ENCODE measurements at places on chromosomes 7 and 10. TPM values are rescaled to one million over a fixed set of nuclear protein-coding genes. Genes with fewer than 3 reads are reported as not detected.

DNA sequence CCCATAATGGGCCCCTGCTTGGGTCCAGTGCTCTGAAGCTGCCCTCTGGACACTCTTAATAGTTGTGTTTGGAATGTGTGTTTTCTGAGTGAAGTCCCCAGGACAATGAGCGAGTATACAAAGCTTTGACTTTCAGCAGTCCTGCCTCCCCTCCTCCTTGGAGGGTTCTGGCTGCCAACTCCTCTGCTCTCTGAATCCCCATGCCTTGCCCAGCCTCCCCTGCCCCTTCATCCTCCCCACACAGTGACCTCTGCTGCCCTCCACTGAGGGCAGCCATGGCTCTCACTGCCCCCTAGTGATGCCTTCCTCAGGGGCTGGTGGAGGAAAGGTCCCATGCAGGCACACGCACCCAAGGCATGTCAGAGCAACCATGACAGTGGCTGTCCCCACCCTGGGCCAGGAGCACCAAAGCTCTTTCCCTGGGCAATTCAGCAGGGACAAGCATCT lies 40.9 kb downstream of the FRMPD2 start:
- H3K4me1 ChIP-seq = peaks cover 1% of the 10 kb centered on the region
- H3K36me3 ChIP-seq = no peaks in the 10 kb centered on the region

Gene ZSCAN25
- 26.4 TPM for total RNA-seq

Gene SORCS1
- 13.6 TPM for total RNA-seq

Gene VAX1
- total RNA-seq = not detected

DNA sequence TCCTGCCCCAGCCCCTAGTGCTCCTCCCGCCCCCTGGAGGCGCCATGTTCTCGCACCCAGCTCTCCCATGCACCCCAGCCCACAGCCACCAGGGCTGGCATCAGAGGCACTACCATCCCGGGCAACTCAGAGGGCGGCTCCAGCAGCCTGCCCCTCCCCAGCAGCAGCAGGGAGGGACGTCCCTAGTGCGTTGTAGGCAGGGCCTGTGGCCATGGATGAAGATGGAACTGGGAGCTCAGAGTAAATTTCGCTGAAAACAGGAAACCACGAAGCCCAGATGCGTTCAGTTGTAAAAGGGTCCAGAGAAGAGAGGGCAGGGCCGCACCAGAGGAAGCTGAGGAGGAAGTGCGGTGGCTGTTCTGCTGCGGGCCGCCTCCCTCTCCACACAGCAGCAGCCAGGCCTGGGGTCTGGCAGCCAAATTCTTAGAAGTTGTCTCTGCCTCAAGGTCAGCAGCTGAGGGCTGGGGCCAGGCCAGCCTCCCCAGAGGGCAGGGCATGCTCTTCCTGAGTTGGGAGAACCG lies 24.6 kb downstream of the VSIR start:
- no peaks in the 10 kb centered on the region for H3K27me3 ChIP-seq
- no peak overlapping the region for H3K4me3 ChIP-seq
- no peaks in the 10 kb centered on the region for H3K36me3 ChIP-seq
- H3K27ac ChIP-seq = no peak overlapping the region

DNA sequence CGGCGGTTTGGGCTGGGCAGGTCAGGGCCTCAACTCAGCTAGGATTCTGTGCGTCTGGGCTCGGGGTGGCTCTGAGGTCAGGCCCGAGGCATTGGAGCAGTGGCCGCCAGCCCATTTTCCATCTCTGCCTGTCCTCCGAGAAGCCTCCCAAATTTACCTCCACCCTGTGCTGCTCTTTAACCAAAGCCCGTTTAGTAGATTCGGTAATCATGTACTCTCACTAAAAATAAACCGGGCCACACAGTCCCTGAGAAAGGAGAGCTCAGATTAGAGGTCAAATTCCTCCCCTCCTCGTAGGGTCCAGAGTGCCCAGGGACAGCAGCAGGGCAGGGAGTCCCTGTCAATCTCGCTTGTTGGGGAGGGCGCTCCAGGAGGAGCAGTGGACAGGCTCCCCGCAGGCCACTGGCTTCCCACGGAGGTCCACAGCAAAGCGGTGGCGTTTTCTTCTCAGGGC lies 88.7 kb upstream of the CHST15 start:
- H3K4me1 ChIP-seq = no peaks in the 10 kb centered on the region
- H3K36me3 ChIP-seq = no peaks in the 10 kb centered on the region
- H3K27me3 ChIP-seq = no peaks in the 10 kb centered on the region
- no peak overlapping the region for H3K4me3 ChIP-seq
- DNase-seq = no peak

DNA sequence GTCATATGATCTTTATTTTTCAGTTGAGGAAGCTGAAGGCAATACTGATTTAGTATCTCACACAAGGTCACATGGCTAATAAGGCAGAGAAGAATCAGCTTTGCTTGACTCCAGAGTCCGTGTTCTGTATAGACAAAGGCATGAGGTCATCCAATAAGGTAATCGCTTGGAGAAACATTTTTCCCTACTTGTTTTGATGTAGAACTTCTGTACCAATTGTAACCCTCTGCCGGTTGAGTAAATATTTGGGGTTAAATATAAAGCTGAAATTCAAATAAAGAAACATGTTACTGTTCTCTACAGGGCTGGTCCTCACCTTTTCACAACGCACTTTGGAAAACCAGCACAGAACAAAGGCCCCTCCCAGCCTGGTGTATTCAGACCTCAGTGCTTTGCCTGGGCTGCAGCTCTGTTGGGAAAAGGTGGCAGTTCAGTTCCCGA lies 83.0 kb upstream of the INSYN2A start:
- DNase-seq = no peak
- H3K4me1 ChIP-seq = peaks cover 1% of the 10 kb centered on the region
- peaks cover 12% of the 10 kb centered on the region for H3K36me3 ChIP-seq
- no peak overlapping the region for H3K4me3 ChIP-seq

Gene UPK3B
- total RNA-seq = 4.7 TPM

Gene MYL10
- total RNA-seq = not detected

DNA sequence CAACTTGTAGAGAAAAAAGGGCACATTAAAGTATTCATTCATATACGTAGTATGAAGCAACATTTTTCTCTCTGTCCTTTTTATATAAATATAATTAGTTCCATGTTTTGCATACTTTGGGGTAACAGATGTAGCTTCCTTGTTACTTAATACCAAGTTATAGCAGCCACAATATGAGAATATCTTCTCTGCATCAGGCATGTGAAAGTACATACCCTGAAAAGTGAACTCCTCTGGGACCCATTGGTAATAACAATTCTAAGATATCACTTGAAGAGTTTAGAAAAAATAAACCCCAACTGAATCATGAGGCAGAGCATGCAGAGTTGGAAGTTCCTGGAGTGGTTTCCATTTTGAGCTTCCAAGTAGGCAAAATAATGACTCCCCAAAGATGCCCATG lies 2.4 kb upstream of the CRPPA start:
- peaks cover 22% of the 10 kb centered on the region for H3K4me1 ChIP-seq
- H3K4me3 ChIP-seq = no peak overlapping the region
- DNase-seq = no peak
- H3K27ac ChIP-seq = no peak overlapping the region
- H3K36me3 ChIP-seq = no peaks in the 10 kb centered on the region

Gene ITPRID1
- 3.1 TPM for total RNA-seq

DNA sequence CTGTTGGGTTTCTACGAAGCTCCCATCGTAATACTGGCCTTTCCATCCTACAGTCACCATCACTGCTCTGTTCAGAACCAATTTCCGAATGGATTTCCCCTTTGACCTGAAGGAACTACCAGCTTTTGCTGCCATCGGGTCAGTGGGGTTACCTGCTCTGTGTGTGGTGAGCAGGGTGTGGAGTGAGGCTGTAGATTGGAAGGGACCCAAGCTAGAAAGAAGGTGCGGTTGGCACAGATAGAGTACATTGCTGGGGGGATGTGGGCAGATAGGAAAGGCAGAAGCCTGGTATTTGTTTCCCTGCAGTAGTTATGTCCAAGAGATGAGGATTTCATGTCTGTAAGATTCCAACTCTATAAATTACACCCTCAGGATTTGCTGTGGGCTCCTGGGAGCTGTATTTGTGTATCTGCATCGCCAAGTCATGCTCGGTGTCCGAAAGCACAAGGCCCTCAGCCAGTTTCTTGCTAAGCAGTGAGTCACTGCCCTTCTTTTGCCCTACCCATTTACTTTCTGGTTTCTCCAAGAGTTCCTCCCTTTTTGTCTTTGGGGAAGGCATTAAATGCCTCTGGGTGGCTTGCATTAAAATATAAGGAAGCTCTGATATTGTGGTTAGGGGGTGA lies 15.4 kb downstream of the CLCN1 start:
- H3K4me1 ChIP-seq = no peaks in the 10 kb centered on the region
- H3K27me3 ChIP-seq = peaks cover 5% of the 10 kb centered on the region
- no peaks in the 10 kb centered on the region for H3K36me3 ChIP-seq
- DNase-seq = no peak

- peaks cover 23% of the 10 kb centered on the region for H3K27me3 ChIP-seq
- no peak for DNase-seq
Observed at GRCh38 chr7:92590711-92591310, 621 bp upstream of the FAM133B start.
